NCI-H226 (cell line): ENCODE measurements at places on chromosomes 6 and 20.

DNA sequence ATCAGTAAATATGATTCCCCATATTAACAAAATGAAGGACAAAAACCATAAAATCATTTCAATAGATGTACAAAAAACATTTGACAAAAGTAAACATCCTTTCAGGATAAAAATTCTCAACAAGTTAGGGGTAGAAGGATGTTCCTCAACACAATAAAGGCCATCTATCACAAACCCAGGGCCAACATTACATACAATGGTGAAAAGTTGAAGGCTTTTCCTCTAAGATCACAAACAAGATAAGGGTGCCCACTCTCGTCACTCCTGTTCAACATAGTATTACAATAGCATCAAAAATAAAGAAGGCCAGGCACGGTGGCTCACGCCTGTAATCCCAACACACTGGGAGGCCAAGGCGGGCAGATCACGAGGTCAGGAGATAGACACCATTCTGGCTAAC lies 22.6 kb upstream of the ASF1A start:
- DNase-seq, result no peak

DNA sequence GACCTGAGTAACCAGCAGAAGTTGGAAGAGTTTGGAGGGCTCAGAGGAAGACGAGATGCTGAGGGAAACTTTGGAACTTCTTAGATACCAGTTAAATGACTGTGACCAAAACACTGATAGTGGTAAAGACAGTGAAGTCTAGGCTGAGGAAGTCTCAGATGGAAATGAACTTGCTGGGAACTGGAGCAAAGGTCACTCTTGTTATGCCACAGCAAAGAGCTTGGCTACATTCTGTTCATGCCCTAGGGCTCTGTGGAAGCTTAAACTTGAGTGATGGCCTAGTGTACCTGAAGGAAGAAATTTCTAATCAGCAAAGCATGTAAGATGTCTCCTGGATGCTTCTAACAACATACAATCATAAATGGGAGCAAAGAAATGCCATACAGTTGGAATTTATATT lies 24.7 kb downstream of the WDR27 start:
- no peak for DNase-seq

- DNase-seq, result no peak
Observed at GRCh38 chr6:35151466-35151865, 10.3 kb upstream of the TCP11 start.

- peak; percentile 33 for DNase-seq
Observed at GRCh38 chr6:75934643-75935472, 137.6 kb downstream of the IMPG1 start.

GRCh38 chr20:57621421-57622200 lies 1.4 kb upstream of the ZBP1 start:
- DNase-seq, result no peak

DNA sequence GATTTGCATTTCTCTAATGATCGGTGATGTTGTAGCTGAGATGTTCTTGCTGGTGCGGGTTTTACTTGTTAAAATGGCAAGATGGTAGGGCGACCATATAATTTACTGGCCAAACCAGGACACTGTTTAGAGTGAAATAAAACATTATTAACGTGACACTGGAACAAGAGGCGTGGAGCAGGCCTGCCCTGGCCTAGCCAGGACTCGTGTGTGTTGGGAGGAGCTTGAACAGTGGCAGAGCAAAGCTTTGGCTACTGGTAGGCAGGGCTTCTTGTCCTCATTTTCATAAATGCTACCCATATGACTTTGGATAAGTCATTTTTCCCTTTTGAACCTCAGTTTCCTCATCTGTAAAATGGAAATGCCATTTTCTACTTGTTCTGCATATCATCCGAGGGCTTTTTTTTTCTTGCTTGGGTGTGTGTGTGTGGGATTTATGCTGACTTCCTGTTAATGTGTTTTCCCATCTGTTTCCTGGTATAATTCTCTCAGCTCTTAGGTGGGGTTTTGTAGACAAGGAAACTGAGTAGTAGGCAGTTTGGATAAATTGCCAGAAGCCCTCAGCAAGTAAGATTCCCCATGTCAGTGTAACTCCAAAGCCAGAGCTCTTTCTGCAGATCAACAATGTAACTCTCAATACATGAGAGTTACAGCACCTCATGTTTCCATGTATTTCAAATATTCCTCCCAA lies 81.7 kb downstream of the TOX2 start:
- no peak for DNase-seq

- DNase-seq, result no peak
Observed at GRCh38 chr20:36775826-36776225, 2.3 kb upstream of the DSN1 start.

- DNase-seq, result no peak
Observed at GRCh38 chr6:164005004-164005711, 590.6 kb downstream of the QKI start.

DNA sequence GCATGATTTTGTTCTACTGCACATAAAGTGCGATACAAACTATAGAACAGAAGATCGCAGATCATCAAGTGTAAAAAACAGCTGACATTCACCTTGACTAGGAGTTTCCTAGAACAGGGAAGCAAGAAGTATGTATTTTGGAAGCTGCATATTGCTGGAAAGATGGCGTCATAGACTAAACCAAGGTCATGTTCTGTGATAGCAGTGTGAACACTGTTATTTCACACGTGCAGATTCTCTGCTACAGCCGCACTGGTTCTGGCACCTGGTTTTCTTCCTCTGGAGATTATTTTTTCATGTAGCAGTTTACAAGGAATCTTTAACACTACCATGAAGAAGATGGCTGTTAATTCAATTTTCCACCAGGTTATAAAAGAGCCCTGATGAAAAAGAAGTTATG lies 681.2 kb downstream of the PRKN start:
- no peak for DNase-seq

DNA sequence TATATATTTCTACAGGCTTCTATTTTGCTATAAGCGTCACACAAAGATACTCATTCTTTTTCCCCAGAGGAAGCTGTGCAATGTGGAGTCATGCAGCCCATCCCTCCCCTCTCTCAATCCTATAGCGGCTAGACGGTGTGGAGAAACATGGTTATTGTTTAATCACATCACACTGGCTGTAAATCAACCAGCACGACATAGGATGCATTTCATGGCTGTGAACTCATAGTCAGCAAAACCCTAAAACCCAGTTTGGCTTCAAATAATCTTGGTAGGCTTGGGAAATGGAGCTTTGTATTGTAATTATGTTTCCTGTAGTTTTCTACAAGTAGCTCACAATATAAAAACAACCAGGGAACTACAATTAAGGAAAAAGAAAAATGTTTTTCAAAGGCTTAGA lies 16.8 kb downstream of the FOXC1 start:
- DNase-seq, result no peak

- peak; percentile 19 for DNase-seq
Observed at GRCh38 chr6:114638341-114638740, 295.5 kb upstream of the HS3ST5 start.

DNA sequence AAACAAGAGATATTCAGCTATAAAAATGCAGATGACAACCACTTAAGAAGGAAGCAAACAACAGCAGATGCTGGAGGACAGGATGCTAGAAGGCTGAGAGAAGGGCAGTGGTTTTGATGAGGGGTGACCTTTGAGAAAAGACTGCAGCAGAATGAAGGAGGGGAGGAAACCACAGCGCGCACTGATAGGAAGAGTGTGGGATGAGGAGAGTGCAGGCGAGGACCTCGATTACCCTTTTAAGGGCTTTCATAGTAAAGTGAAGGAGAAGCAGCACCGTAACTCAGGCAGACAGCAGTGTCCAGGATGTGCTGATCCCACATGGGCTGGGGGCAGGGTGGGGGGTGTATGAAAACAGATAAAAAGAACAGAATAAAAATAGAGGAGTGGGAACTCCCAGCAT lies 19.2 kb downstream of the ZBTB2 start:
- DNase-seq, result no peak

GRCh38 chr20:39812116-39812515 lies 850.0 kb downstream of the DHX35 start:
- DNase-seq, result no peak

GRCh38 chr6:73630401-73630800 lies 23.4 kb downstream of the SLC17A5 start:
- no peak for DNase-seq

DNA sequence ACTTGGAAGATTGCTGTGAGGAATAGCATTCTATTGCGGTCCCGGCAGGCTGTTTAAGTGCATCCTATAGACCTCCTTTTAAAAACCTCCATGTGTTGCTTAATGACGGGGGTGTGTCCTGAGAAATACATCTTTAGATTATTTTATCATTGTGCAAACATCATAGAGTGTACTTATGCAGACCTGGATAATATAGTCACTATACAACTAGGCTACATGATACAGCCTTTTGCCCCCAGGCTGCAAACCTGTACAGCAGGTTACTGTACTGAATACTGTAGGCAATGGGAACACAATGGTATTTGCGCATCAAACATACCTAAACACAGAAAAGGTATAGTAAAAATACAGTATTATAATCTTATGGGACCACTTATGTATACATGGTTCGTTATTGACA lies 175.6 kb downstream of the RNF144B start:
- no peak for DNase-seq

- DNase-seq, result no peak
Observed at GRCh38 chr6:3869632-3870527, 20.7 kb downstream of the FAM50B start.

GRCh38 chr6:137095651-137096238 lies 51.0 kb upstream of the IL20RA start:
- no peak for DNase-seq

DNA sequence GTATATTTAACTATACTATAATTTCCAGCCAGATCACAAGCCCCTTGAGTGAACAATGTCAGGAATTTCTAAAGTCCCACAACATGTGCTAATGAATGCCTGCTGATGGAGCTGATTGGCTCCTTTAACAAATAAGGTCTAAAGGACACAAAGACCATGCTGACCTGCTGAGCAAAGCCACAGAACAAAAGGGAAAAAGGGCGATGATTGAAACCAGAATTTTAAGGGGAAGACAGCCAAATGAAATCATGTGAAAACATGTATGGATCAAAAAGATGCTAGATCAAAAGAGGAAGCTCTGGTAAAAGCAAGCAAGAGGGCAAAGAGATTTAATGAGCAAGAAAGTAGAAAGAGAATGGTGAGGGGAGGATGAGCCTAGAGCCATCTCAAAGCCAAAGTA lies 105.6 kb downstream of the DCDC2 start:
- no peak for DNase-seq

- DNase-seq, result no peak
Observed at GRCh38 chr20:38935967-38936407, 9.8 kb downstream of the FAM83D start.

- peak; percentile 43 for DNase-seq
Observed at GRCh38 chr6:31049518-31049917, 39.2 kb downstream of the MUC22 start.

DNA sequence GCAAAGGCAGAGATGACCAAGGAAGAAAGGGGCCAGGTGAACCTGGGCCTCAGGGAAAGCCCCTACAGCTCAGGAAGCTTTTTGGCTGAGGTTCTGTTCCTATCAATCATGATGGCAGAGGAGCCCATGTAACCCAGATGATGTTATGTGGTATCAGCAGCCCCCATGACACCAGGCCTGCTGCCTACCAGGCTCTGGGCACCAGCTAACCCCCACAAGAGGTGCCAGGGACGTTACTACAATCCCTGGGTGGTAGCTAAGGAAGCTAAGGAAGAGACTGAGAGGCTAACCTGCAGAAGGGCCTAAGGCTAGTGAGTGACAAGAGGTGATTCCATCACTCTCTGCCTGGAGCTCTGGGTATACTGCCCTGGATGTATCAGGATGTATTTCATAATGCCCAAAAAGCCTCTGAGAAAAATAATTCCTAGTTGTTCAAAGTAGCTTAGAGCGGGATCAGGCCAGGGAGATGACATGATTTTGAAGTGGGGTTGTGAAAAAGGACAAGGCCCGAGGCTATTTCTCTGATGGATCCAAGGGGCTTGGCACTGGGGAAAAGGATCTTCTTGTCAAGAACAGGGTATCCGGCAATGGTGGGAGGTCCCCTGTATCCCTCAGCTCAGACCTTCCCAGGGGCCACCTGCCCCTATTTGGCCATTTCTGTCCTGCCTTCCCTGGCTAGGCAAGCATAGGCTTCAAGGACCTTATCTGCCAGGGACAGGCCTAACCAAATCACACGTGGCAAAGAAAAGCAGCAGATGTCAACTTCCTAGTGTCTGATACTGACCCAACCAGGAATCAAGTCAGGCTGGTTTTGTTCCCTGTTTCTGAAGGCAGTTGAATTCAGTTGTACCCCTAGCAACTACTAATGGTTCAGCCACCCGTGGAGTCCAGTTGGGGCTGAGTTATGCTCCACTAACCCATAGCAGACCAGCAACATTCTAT lies 41.3 kb downstream of the PANK2 start:
- no peak for DNase-seq

DNA sequence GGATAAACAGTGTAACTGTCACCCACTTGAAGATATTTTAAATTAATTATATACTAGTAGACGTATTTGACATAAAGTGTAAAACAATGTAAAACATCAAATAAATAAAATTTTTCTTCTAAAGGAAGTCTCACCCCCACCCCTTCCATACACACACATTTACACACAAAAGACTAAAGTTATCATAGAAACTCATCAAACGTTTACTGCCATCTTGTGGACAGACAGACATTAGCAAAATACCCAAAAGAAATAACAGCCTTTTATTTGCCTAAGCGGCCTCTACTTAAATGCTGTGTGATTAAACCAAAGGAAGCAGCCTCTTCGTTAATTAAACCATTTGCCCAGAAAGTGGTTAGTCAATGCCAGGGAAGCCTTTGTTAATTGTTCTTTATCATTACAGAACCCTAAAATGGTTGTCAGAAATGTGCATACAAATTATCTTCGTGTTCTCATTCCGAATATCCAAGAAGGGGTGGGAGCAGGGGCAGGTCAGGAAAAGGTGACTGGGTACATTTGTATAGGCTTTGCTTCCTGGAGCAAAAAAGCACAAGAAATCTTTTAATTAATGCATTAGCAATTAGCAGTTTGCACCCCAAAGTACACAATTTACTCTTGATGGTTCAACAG lies 176.2 kb upstream of the SASH1 start:
- DNase-seq, result no peak

DNA sequence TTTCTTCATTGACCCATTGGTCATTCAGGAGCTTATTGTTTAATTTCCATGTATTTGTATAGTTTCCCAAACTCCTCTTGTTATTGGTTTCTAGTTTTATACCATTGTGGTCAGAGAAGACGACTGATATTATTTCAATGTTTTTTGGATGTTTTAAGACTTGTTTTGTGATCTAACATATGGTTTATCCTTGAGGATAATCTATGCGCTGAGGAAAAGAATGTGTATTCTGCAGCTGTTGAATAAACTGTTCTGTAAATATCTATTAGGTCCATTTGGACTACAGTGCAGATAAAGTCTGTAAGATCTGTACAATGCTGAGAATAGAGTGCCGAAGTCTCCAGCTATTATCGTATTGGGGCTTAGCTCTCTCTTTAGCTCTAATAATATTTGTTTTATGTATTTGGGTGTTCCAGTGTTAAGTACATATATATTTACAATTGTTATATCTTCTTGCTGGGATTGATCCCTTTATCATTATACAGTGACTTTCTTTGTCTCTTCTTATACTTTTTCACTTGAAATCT lies 223.3 kb upstream of the ZNF217 start:
- DNase-seq, result no peak

GRCh38 chr6:130997061-130997753 lies 65.8 kb downstream of the EPB41L2 start:
- DNase-seq, result peak; percentile 46
